ENCODE measurements at places on chromosomes 16 and 17.

GRCh38 chr16:78619811-78620210, 520.4 kb downstream of the WWOX start:
- DNase-seq: no peak

GRCh38 chr16:839643-840408, 39.3 kb upstream of the GNG13 start:
- DNase-seq: no peak

DNA sequence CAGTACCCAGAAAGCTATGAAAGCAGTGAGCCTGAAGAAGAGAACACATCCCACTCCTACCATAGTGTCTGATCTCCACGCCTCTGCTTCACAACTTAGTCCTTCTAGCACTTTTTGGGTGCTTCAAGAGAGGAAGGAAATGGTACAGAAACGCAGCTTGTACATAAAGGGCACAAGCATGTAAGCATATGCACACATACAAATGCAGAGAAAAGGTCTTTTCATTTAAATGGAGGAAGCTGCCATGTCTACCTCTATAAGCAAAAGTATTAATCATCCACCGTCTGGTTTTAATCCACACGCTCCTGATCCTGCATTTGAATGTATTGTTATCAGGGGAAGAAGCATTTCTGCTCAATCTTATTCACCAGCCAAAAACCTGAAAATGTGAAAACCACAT, 100.7 kb downstream of the HIC1 start:
- DNase-seq: no peak

DNA sequence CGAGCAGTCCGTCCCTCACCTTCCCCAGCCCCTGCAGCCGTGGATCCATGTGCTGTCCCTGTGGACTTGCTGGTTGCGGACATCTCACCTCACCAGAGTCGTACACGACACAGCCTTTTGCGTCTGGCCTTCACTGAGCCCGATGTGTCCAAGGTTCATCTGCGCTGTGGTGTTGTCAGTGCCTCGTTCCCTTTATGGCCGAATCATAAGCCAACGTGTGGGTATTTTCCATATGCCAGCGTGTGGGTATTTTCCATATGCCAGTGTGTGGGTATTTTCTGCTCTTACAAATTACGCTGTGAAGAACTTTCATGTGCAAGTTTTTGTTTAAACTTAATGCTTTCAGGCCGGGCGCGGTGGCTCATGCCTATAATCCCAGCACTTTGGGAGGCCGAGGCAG, 31.6 kb downstream of the TBCD start:
- DNase-seq: no peak

GRCh38 chr17:1471911-1472821, 16.1 kb upstream of the CRK start:
- DNase-seq: no peak

DNA sequence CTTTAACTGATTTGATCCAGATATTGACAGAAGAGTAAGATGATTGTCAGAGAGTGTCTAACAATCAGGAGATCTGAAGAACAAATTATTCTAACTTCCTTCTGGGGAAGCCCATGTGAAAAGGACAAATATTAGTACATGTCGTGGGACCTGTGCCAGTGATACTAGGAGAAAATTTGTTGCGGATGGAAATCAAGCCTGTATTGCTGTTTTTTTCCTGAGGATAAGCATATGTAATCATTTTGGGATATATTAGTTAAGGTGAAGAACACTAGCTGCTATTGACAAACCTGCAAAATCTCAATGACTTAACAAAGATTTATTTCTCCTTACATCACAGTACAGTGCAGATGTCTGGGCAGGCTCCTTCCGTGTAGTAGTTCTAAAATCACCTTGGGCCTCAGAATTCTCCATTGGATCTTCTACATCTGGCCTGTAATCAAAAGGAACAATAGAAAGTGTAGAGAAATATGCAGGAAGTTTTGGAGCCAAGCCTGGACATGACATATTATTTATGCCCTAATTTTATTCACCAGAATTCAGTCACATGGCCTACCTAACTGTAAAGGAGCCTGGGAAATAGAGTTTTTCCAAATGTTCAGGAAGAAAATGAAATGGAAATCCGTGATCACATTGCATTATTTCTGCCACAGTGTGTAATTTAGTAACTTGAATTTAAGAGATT, 58.3 kb downstream of the CYB561 start:
- DNase-seq: no peak

DNA sequence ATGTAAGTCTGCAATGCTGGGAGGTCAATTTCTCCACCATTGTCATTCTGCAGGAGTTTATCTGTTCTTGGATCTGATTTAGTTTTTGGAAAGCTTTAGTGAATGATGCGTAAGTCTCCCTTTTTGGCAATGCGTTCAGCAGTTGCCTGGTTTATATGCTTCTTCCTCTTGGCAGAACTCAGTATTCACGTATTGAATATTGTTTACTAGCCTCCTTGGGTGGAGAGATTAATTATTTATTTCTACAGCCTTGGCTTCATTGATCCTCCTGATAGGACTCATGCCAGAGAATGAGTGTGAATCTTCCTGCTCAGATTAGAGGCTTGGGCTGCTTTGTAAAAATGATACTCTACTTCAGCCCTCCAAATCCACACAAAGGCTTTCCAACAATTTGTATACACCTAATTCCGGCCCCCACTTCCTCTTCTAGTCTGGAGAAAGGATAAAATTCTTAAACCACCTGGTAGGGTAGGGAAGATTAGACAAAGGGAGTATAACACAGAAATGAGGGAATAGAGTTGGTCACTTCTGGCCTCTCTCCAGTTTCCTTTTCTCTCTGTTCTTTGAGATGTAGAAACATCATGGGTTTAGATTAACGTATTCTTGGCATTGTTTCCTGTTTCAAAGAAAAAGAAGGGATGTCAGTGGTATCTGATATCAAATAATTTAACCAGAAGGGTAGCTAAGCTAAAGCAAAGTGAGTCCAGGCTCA, 929.8 kb downstream of the KCNJ2 start:
- DNase-seq: no peak

DNA sequence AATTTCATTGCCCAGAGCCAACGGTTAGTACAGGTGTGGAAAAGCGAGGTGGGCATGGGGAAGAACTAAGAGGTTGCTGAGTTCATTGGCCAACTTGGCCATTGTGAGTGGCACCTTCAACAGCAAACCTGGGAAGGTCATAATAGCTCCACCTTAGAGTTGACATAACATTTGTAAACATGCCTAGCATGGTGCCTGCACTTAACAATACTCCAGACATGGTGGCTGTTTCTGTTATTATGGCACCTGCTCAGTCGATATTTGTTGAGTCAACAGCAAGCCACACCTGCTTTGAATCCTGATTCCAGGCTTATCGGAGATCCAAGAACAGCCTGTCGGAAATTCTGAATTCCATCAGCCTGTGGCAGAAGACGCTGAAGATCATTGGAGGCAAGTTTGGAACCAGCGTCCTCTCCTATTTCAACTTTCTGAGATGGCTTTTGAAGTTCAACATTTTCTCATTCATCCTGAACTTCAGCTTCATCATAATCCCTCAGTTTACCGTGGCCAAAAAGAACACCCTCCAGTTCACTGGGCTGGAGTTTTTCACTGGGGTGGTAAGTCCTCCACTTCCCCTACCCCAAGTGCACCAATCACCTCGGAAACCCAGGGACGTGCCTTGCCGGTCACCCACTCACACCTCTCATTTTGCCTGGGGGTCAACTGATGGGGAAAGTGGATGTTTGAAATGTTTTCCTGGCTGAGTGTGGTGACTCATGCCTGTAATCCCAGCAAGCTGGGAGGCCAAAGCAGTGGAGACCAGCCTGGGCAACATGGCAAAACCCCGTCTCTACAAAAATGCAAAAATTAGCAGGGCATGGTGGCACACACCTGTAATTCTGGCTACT, 46.0 kb downstream of the TMC5 start:
- no peak for DNase-seq

DNA sequence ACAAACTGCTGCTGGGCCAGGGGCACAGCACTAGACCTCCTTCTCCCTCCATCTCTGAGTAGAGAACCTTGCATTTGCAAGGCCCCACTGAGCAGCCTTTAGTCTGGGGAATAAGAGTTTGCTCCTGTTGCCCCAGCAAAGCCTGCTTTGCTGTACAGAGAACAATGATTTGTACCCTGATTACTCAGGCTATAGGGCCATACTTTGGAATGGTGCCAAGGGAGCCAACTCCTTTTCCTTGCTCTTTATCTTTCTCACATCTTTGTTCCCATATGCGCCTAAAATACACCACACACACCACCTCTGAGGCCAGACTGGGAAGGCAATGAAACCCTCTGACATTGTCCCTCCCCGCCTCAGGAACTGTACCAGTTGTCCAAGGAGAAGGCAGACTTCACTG, 21.2 kb downstream of the LIG3 start:
- no peak for DNase-seq

GRCh38 chr17:77428749-77429368, 288.1 kb downstream of the SEC14L1 start:
- DNase-seq: no peak

DNA sequence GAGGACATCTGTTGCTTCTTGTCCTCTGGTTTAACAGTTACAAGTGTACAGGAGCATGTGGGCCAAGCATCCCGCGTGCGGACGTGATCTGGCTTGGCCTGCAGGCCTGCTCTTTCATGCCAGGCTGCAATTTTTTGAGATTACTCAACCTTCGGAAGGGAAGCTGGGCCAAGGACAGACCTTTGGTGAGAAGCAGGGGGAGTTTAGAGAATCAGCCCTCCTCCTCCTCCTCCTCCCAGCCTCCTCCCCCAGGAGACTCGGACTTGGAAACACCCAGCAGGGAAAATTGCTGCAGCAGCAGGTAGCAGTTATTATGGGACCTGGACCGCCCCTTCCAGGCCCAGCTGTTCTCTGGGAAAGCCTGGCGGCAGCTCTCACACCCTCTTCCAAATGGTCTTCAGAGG, 5.1 kb upstream of the KLHL36 start:
- DNase-seq: no peak

DNA sequence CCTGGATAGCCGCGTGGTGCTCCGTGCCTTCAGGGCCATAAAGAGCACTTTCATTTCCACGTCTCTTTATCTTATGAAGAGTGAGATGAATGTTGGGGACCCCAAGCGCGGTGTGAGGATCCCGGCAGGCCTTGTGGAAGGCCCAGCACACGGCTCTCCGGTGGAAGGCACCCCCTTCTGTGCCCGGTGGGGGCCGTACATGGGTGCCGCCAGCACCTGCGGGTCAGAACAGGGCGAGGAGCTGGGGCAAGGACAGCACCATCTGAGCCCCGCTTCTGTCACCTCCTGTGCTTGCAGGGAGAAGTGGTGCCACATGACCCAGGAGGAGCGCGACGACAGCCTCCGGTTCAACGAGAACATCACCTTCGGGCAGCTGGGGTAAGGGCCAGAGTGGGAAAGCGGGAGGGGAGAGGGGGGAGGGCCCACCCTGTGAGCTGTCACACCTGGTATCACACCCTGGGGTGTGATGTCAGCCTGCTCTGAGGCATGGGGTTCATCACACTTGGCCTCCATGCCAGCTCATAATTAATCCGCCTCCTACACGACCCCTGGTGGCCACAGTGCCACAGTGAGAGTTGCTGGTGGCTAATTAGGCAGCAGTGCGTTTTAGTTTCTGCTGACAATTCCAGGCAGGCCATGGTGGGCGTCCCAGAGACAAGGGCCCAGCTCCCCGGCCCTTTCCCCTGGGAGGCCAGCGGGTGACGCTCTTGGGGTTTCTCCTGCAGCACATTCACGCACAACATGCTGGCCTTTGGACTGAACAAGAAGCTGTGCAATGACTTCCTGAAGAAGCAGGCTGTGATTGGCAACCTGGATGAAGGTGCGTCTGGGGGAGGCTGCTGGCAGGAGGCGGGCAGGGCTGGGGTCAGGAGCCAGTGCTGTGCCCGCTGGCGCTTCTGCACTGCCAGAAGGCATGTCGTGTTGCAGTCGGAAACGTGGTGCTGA, 25.7 kb downstream of the CIBAR2 start:
- DNase-seq: peak; percentile 67

GRCh38 chr17:17808706-17809432, 27.9 kb downstream of the SREBF1 start:
- DNase-seq: no peak

- no peak for DNase-seq
Observed at GRCh38 chr16:85375282-85375681, 237.8 kb upstream of the GSE1 start.

GRCh38 chr16:2795395-2796143, 2.7 kb upstream of the PRSS41 start:
- no peak for DNase-seq

DNA sequence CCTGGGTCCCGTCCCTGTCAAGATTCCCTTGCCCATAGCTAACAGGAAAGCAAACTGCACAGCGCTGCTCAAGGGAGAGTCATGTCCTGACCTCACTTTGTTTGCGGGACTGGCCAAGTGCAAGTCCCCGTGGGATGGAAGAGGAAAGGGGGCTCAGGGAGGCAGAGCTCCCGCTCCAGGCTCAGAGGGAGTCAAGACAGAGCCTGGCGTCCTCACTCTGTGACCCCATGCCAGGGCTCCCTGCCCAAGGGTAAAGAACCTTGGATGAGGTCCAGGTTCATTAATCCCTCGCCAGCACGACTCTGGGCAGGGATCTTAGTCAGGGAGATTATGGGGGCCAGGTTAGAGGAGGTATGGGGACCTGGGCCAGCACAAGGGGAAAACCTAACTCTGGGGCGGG, 51.5 kb upstream of the CBX4 start:
- DNase-seq: no peak

- DNase-seq: no peak
Observed at GRCh38 chr17:45388604-45389325, 43.9 kb downstream of the ARHGAP27 start.

GRCh38 chr17:66583112-66583748, 251.7 kb upstream of the CACNG5 start:
- no peak for DNase-seq

GRCh38 chr17:68501074-68501473, 11.2 kb upstream of the PRKAR1A start:
- DNase-seq: no peak

GRCh38 chr16:56389554-56389953, 35.8 kb downstream of the AMFR start:
- DNase-seq: no peak

- DNase-seq: no peak
Observed at GRCh38 chr16:72620348-72620747, 427.6 kb downstream of the ZFHX3 start.

All from T-helper 2 cell treated with Interferon-gamma antibody and Interleukin-4, amounts not matched to agents 5 μg/mL and 100 μg/mL, for 36 hours (primary cell).